Caco-2 (cell line): ENCODE measurements at places on chromosomes 2 and 18. TPM values are rescaled to one million over a fixed set of nuclear protein-coding genes. Genes with fewer than 3 reads are reported as not detected.

GRCh38 chr2:188835821-188836220 lies 138.4 kb upstream of the COL3A1 start:
- no peak for DNase-seq

DNA sequence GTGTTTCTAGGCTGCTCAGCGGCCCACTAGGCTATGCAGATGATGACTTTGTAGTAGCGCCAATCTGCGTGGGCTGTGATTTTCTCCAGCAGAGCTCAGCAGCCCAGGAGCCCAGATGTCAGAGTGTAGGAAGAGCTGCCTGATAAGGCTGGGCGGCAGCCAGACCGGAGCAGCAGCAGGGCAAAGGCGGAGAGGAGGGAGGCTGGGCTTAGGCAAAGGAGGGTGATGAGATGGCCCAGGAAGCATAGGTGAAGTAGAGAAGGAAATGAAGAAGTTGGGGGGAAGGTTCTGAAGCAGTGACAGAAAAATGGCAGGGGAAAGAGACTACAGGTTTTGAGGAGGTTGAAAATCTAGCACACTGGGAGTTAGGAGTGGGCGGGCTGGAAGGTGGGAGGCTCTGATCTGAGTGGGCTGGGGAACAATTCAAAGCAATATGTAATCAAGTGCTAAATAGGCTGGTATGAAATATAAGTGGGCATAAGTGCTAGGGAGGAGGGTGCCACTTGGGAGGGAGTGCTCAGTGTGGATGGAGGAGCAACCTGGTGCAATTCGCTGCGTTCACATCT lies 50.6 kb upstream of the STPG4 start:
- no peak for DNase-seq

The ALK gene
- total RNA-seq = 0.11 TPM in 1 of 2 replicates, not detected in the other

DNA sequence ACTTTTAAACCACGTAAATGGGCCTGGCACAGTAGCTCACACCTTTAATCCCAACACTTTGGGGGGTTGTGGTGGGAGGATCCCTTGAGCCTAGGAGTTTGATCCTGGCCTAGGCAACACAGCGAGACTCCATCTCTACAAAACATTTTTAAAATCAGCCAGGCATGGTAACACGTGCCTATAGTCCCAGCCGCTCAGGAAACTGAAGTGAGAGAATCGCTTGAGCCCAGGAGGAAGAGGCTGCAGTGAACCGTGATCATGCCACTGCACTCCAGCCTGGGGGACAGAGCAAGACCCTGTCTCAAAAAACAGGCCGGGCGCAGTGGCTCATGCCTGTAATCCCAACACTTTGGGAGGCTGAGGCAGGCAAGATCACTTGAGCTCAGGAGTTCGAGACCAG lies 12.2 kb downstream of the ROCK1 start:
- DNase-seq = no peak

DNA sequence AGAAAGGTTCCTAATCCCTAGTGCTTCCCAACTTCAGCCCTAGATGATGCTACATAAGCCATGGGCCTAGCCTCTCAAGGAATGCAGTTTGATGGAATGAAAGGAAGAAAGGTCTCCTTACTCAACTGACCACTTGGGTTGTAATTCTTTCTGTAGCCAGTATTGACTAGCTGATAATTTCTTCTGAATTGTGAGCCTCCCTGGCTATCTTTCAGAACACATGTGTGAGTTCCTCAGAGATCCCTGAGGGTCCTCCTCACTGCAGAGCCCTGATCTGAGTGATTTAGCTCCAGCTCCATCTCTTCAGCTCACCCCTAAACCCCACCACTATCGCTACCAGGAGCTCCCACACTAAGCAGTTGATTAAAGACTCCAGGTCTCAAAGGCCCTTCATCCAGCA lies 31.5 kb downstream of the CFAP210 start:
- DNase-seq = no peak

GRCh38 chr2:37874470-37874869 lies 50.6 kb upstream of the RMDN2 start:
- DNase-seq = no peak

The GKN1 gene
- not detected in 2 replicates for total RNA-seq

DNA sequence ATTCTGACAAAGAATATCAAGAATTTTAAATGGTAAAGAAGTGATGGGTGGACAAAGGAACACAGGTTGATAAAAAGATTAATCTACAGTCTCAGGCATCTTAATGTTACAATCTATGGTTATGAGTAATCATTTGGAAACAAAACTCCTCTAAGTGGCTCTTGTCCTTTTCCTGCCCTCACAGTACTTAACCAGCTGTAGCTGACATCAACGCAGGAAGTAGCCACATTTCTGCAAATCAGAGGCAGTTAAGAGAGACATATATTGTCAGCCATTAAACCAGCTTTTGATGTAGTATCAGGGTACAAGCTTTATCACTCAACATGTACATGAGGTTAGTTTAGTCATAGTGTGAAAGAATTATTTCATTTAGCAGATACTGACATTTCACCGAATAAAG lies 244.6 kb downstream of the NR4A2 start:
- no peak for DNase-seq

The ALPP gene
- total RNA-seq = 4.9 and 5.8 TPM in 2 replicates

GRCh38 chr2:16613539-16614011 lies 52.1 kb downstream of the CYRIA start:
- no peak for DNase-seq

The PTPRN gene
- total RNA-seq = not detected in 2 replicates

DNA sequence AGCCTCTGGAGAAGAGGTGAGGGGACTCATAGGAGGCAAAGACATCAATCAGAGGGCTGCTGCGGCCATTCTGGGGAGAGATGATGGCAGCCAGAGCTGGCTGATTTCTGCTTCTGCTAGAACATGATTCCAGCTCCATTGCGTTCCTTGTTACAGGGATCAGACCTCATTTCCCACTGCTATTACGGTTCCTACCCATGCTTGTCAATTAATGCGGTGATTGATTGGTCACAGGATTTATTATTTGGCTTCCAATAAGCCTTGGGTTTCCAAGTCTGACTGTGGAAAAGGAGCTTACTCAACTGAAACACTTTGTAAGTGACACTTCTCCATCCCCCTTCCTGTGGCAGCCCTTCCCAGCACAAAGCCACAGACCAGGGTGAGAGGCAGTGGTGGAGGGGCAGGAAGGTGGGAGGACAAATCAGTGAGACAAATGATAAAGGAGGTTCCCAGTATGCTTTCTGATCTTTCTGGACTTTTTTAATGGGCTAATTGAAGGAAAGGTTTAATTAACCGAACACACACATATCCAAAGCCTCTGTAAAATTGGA lies 26.8 kb upstream of the CTLA4 start:
- DNase-seq = no peak

GRCh38 chr18:79927607-79928562 lies 23.6 kb downstream of the SLC66A2 start:
- DNase-seq = no peak

The CTLA4 gene
- total RNA-seq = 0.43 TPM in 1 of 2 replicates, not detected in the other

DNA sequence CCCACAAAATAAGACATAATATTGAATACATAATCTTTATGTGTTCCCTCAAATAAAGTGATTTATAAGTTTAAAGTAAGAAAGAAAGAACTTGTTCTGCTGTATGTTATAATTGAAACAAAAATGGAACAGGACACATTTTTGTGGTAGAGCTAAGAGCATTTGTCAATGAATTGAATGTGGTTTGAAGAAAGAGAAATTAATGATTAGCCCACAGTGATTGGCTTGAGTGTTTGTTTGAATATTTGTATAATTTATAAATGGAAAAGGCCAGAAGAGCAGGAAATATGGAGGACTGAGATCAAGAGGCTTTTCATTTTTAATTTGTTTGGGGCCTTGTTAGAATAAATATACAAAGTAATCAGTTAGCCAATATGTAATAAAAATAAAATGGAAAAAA lies 395.1 kb upstream of the CDH19 start:
- DNase-seq = no peak

The INHBB gene
- total RNA-seq = 28.6 and 28.9 TPM in 2 replicates

GRCh38 chr2:179932786-179933185 lies 71.4 kb upstream of the ZNF385B start:
- no peak for DNase-seq

GRCh38 chr2:236939271-236939670 lies 146.4 kb upstream of the COPS8 start:
- DNase-seq = no peak

The MAP3K19 gene
- not detected in 2 replicates for total RNA-seq

DNA sequence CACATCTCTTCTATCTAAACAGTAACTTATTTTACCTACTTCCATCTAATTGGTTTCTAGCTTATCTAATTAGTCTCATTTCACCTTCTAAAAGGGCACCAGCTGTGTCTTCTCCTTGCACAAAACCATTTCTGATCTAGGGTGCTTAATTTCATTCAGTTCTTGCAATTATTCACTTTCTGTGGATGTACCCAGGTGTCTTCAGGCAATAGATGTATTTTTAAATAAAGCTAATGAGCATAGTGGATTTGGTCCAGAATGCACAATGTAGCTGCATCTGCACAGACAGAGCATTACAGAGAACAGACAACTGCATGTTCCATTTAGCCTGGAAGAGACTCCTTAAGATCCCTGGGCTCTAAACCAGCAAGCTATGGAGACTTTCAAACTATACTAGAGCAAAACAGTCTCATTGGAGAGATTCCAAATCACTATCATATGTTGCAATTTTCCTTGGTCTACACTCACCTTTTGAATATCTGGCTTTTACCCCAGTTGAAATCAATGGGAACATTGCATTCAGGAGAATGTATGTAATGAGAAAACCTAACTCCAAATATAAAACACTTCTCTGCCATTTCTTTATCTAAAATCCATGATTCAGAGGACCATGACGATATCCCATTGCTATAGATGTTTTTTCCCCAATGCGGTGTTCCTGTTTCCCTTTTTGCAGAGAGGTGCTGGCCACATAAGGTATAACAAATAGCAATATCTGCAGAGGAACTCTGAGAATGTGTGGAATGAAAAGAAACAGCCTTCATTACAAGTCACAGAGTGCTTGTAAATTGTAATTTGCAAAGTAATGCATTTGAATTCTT lies 3.5 kb upstream of the RFX8 start:
- DNase-seq = no peak

The REG3G gene
- not detected in 2 replicates for total RNA-seq

The ASIC4 gene
- total RNA-seq = 0.16 and 0.19 TPM in 2 replicates

The GAREM2 gene
- 15.6 and 23.6 TPM in 2 replicates for total RNA-seq

The COLEC11 gene
- not detected in 2 replicates for total RNA-seq

- DNase-seq = no peak
Measured at GRCh38 chr2:11980809-11981208, 234.4 kb downstream of the LPIN1 start.

The EGR4 gene
- 0.30 TPM in 1 of 2 replicates, not detected in the other for total RNA-seq

- DNase-seq = no peak
Measured at GRCh38 chr2:178530131-178530530, 49.9 kb downstream of the PLEKHA3 start.

DNA sequence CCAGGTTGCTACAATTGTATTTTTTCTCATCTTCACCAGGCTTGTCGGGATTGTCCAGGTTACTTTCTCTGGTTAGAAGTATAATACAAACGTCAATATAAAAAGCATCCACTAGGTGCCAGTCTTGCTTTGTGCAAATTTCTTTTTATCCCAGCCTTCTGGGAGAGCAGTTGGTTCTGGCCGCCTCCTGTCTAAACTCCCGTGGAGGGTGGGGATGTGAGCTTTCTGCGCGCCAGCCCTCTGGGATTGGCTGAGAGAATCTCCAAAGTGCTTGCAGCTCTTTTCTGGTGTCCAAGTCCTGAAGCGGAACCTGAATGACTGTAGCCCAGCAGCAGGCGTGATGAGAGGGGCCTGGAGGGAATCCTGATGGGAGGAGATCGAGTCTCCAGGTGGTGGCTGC lies 22.4 kb upstream of the TOGARAM2 start:
- DNase-seq = peak; percentile 69

The CYP27C1 gene
- total RNA-seq = 0.11 TPM in 1 of 2 replicates, not detected in the other

DNA sequence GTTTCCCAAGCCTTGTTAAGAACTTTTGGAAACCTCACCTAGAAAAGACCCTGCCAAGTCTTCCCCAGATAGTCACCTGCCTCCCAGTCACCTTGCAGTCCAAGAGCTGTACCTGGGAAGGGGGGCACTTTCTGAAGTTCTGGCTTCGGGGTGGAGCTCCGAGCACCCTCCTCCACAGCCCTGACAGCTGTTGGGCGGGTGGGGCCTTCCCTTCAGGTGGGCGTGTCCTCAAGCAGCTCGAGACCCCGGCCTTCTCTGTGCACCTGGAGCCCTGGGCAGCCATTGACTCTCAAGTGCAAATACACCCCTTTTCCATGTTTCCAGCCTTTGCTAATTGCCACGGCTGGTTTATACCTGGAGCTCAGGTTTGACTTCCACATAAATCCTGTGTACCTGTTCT lies 37.0 kb upstream of the IGFBP5 start:
- DNase-seq = no peak

The SCYGR6 gene
- not detected in 2 replicates for total RNA-seq

The TNFRSF11A gene
- total RNA-seq = 0.16 TPM in 2 replicates

GRCh38 chr2:69466728-69467127 lies 29.5 kb upstream of the NFU1 start:
- DNase-seq = no peak

DNA sequence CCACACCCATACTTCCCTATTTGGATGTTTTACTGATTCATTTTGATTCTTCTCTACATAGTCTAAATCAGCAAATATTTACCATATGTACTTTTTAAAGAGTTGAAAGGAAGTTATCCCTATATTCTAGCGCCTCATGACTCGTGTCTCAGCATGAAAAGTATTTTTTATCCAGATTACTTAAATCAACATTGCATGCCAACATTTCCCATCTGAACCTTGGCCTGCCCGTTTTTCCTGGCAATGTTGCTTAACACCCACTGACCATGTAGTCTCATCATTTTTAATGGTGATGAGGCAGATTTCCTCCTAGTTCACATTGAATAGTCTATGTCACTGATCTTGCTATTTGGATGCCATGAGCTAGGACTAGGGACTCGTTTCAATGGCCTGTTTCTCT lies 13.2 kb upstream of the SCYGR5 start:
- DNase-seq = no peak

DNA sequence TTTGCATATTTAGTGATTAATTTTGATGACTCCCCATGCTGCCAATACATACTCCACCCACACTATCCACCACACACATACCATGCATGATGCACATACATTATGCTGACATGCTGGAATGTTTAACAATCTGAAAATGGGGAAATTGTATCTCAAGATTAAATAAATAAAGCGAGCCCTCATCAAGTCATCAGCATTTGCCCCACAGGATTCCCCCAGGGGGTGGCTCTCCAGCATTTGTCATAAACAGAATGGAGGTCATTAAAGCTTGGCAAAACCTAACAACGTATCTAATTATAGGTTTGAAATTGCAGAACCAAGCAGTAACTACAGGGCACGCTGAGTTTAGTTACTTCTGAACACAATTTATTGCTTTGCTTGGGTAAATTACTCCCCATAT lies 141.2 kb upstream of the TACR1 start:
- DNase-seq = no peak

DNA sequence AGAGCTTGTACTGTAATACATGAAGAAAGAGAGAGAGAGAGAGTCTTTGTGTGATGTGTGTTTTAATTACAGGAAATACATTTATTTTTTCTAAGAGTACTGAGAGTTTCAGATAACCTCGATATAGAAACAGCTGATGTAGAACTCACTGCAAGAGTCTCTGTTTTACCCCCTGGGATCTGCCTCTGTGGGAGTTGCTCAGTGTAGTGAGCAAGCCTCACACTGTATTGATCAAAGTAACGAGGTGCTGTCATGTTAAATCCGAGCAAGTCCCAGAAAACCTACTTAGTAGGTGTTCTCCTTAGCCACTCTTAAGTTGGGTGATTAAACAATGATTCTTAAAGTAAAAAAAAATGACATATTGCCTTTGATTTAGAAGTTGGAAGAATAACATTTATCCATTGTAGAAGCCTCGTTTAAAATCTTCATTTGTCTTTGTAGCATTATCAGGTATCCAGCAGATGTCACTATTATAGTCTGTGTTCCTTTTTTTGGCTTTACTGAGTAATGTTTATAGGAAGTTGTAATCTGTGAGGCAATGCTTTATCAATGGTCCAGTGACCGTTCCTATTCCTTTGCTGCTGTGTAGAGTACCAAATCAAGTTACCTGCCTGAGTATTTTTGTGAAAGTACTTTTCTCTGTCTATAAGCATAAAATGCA lies 219.0 kb downstream of the MYO3B start:
- DNase-seq = peak; percentile 15
